Vein endothelial cell (primary cell): ENCODE measurements at places on chromosomes 7 and 10. TPM values are rescaled to one million over a fixed set of nuclear protein-coding genes. Genes with fewer than 3 reads are reported as not detected.

Gene HYAL4
- 0.86 and 0.98 TPM in 2 replicates for total RNA-seq

Gene GBX1
- total RNA-seq = under 0.01 TPM in 1 of 2 replicates, not detected in the other

Gene SLC26A5
- total RNA-seq = 0.33 and 0.38 TPM in 2 replicates

Gene KNDC1
- total RNA-seq = not detected in 2 replicates

Gene TUBAL3
- 1.1 and 1.3 TPM in 2 replicates for total RNA-seq

Gene TFEC
- total RNA-seq = 22.2 and 38.5 TPM in 2 replicates

Gene BBIP1
- 21.2 and 45.9 TPM in 2 replicates for total RNA-seq

Gene OR9A2
- 0.33 TPM in 1 of 2 replicates, not detected in the other for total RNA-seq

Gene CLCN1
- not detected in 2 replicates for total RNA-seq
